ENCODE measurements at places on chromosomes 7 and 10. TPM values are rescaled to one million over a fixed set of nuclear protein-coding genes. Genes with fewer than 3 reads are reported as not detected.

The ZC3HAV1L gene
- polyA plus RNA-seq, result not detected

The HTR5A gene
- polyA plus RNA-seq, result not detected

The NPFFR1 gene
- not detected for polyA plus RNA-seq

The PGAM2 gene
- polyA plus RNA-seq, result not detected

The TDRD1 gene
- not detected for polyA plus RNA-seq

The RARRES2 gene
- not detected for polyA plus RNA-seq

The GPR26 gene
- not detected for polyA plus RNA-seq

The NOD1 gene
- 15.2 TPM for polyA plus RNA-seq

The TAS2R5 gene
- not detected for polyA plus RNA-seq

The AGBL3 gene
- not detected for polyA plus RNA-seq

The ADCY1 gene
- not detected for polyA plus RNA-seq

The MAP3K8 gene
- 93.2 TPM for polyA plus RNA-seq

The IGFBP1 gene
- polyA plus RNA-seq, result not detected

The FOXP2 gene
- not detected for polyA plus RNA-seq

The GPR15LG gene
- not detected for polyA plus RNA-seq

The LOXL4 gene
- 0.44 TPM for polyA plus RNA-seq

The VPS41 gene
- polyA plus RNA-seq, result 92.4 TPM

The LRIT1 gene
- polyA plus RNA-seq, result not detected

The CPXM2 gene
- not detected for polyA plus RNA-seq

The CYP2E1 gene
- polyA plus RNA-seq, result not detected

The AGAP5 gene
- not detected for polyA plus RNA-seq

The GPC2 gene
- not detected for polyA plus RNA-seq

The ERVW-1 gene
- polyA plus RNA-seq, result 0.11 TPM

The SLC13A1 gene
- not detected for polyA plus RNA-seq

The PKD2L1 gene
- not detected for polyA plus RNA-seq

The CDC14C gene
- polyA plus RNA-seq, result not detected

The AS3MT gene
- polyA plus RNA-seq, result not detected

The KLF14 gene
- not detected for polyA plus RNA-seq

The BAMBI gene
- 0.15 TPM for polyA plus RNA-seq

The FKBP6 gene
- polyA plus RNA-seq, result not detected

The HOXA9 gene
- not detected for polyA plus RNA-seq

The CNOT4 gene
- polyA plus RNA-seq, result 18.4 TPM

The GHRHR gene
- not detected for polyA plus RNA-seq

The TMEM130 gene
- polyA plus RNA-seq, result not detected

The AHR gene
- polyA plus RNA-seq, result 1.9 TPM

The SLC29A4 gene
- polyA plus RNA-seq, result 0.16 TPM

The TMEM26 gene
- polyA plus RNA-seq, result not detected

The FIS1 gene
- polyA plus RNA-seq, result 260 TPM

The SPAM1 gene
- polyA plus RNA-seq, result not detected

The TFR2 gene
- 0.63 TPM for polyA plus RNA-seq

The CDCA7L gene
- 356 TPM for polyA plus RNA-seq

The NPSR1 gene
- polyA plus RNA-seq, result not detected

The LRRD1 gene
- not detected for polyA plus RNA-seq

The SAMD9L gene
- 50.0 TPM for polyA plus RNA-seq

The RAPGEF5 gene
- 1.4 TPM for polyA plus RNA-seq

The PRLHR gene
- not detected for polyA plus RNA-seq

The STEAP2 gene
- polyA plus RNA-seq, result not detected

The MPP7 gene
- polyA plus RNA-seq, result 4.5 TPM

The DPYSL4 gene
- polyA plus RNA-seq, result not detected

The CYP26C1 gene
- polyA plus RNA-seq, result 0.10 TPM

The CALHM3 gene
- not detected for polyA plus RNA-seq
